ENCODE measurements at places on chromosomes 1 and 21.

- DNase-seq, result no peak
Observed at GRCh38 chr21:36690628-36691554, 8.0 kb upstream of the SIM2 start.

DNA sequence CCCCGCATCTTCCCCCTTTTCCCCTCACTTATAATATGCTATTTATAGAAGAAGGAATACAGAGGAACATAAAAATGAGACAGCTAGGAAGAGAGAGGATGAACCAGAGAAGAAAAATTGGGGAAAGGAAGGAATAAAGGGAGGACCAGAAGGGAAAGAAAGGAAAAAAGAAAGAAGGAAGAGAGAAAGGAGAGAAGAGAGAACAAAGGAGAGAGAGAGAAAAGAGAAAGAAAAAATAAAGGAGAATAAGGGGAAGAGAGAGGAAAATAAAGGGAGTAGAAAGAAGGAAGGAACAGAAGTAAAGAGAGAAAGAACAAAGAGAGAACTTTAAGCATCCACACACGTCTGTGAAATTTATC, 11.2 kb upstream of the IGSF3 start:
- no peak for DNase-seq

DNA sequence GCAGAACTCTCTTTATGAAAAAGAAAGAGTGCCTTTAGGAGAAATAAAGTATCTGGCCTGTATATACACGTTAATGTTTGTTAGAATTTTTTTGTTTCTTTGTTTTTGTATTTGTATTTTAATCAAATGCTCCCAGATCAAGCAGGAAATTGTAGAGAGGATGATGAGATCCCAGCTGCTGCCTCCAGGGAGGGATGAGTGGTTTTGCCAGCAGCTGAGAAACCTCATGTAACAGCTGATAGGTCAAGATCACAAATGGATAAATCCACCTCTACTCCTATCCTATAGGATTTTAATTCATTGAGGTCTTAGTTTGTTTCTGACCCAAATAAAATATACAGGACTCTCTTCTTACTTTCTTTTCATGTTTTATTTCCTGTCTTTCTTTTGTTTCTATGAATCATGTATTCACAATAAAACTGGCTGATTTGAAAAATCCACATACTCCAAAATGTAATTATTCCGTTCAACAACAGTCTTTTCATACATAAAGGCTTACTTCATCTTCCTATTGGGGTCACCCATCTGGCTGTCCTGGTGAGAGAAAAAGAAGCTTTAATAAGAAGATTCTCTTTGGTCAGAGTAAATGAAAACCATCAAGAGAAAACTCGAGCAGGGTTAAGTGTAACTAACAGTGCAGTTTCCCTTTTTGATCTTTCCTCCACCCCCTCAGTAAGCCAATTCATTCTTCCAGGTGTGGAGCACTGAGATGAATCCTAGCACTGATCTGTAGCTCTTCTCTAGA, 129.3 kb upstream of the PLPPR5 start:
- no peak for DNase-seq

GRCh38 chr1:236540813-236541465, 17.2 kb downstream of the LGALS8 start:
- DNase-seq, result no peak

- no peak for DNase-seq
Observed at GRCh38 chr1:243503155-243503554, 247.3 kb downstream of the SDCCAG8 start.

DNA sequence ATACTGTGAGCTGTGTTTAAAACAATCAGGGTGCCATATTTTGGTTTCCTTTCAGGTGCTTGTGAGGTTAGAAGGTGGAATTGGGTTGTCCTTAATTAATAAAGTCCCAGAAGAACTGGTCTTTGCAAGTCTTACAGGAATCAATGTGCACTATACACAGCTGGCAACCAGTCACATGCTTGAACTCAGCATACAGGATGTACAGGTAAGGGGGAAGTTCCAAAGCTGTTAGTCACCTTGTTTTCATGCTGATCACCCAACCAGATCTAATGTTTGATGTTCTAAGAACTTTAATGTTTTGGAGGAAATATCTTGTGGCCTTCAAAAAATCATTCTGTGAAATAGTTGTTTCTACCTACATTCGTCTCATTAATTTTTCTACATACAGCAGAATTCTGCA, 156.3 kb downstream of the VPS13D start:
- DNase-seq, result no peak

DNA sequence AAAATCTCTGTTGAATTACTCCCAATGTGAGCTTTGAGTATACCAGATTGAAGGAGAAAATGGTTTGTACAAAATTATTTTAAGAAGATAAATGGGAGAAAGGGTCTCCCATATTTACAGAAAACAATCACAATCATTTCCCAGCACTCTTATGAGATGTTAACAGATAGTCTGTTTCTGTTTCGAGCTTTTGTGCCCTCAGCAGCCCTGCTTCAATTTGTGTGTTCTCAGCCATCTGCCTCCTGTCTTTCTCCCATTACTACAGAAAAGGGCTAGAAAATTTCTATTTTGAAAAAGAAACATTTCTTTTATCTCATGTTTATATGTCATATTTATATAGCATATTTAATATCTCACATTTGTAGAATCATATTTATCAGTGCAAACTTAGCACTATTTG, 498.4 kb downstream of the TTLL7 start:
- no peak for DNase-seq

- DNase-seq, result no peak
Observed at GRCh38 chr1:29801561-29801973, 565.2 kb downstream of the PTPRU start.

GRCh38 chr1:43975249-43975961, 645 bp downstream of the ATP6V0B start:
- DNase-seq, result no peak

DNA sequence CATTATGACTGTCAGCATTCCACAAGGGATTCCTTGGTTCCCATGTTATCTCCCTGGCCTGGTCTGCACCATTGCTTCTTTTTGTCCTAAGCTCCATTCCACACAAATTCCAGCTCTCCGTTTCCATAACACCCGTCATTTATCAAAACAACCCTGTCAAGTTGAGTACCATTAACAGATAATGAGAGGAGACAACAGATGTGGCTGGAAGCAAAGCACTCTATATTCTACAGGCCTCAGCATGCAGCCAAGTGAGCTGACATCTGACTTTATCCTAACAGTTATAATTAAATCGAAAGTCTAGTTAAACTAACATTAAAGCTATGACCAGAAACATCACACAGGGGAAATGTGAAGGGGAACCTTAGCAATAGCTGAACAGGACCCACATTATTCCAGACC, 110.4 kb downstream of the RERE start:
- no peak for DNase-seq
